ENCODE measurements at places on chromosomes 1 and 21.
A peak's percentile ranks its signal among the peaks of the same experiment; 100 is the strongest.

GRCh38 chr1:196098000-196098399, 510.2 kb downstream of the KCNT2 start:
- no peak for DNase-seq

DNA sequence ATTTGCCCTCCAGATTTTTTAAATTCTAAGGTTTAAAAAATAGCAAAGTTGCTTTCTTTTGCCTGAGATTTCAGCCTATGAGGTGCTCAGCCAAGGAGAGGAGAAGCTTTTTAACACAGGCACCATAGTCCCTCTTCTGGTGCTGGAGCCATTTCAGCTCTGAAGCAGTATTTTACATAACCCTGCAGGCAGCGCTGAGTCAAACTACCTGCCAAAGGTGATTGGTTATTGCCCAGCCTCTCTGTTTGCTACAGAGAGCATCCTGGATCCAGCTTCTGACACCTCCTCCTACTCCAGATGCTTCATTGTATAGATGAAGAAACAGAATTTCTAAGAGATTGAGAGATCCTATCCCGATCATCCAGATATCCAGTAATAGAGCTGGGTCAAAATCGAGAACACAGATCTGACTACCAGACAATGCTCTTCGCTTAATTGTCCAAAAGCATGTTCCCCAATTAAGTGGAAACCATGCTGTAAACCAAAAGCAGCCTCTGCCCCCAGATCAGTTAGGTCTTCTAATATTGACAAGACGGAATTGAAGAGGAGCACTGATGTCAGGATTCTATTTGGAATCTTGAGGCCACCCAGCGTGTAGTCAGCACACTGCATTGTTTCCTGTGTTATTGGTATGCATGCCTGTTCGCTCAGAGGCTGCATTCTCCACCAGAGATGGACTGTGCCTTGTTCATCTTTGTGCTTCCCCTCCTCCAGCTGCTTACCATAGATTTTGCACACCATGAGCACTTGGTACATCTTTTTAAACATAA, 22.1 kb downstream of the RGS8 start:
- no peak for DNase-seq

- peak; percentile 42 for DNase-seq
Measured at GRCh38 chr1:226635456-226635941, 86.9 kb downstream of the STUM start.

- DNase-seq: no peak
Measured at GRCh38 chr1:221239792-221240191, 360.5 kb downstream of the HLX start.

DNA sequence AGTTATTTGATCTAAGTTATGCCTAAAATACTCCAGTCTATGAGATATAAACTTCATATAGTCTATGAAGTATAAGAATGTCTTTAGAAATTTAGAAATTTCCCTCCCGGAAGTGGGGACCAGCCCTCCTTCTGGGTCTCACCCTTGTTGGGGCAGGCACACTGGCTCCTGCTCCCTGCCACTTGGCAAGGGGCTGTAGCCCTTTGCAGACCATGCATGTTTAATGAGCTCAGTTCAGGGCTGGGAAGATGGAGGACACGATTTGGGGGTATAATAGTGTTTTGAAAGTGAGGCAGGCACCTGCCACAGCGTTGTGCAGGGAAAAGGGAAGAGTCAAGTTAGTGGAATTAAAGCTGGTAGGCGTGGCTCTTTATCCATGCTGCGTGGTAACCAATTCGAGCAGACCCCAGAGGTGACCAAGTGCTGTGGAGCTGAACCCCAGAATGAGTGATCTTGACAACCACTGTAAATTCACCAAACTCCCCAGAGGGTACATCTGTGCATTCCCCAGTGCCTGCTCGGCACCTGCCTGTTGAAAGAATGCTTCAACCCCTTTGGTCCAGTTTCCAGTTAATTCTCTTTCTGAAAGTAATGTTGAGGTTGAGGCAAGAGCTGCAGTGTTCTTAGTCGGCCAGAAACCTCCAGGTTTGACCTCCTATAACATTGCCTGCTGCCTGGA, 79.6 kb downstream of the DOP1B start:
- no peak for DNase-seq

DNA sequence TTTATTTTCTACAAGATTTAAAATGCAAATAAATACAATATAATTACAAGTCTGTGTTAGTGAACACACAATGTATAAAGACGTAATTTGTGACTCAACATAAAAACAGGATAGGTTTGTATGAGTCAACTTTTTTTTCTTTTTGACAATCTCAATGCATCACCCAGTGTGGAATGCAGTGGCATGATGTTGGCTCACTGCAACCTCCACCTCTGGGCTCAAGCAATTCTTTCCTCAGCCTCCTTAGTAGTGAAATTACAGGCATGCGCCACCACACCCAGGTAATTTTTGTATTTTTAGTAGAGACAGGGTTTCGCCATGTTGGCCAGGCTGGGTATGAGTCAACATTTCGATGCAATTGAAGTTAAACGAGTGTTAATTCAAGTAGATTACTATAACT, 5.9 kb upstream of the SPRR2E start:
- DNase-seq: no peak

DNA sequence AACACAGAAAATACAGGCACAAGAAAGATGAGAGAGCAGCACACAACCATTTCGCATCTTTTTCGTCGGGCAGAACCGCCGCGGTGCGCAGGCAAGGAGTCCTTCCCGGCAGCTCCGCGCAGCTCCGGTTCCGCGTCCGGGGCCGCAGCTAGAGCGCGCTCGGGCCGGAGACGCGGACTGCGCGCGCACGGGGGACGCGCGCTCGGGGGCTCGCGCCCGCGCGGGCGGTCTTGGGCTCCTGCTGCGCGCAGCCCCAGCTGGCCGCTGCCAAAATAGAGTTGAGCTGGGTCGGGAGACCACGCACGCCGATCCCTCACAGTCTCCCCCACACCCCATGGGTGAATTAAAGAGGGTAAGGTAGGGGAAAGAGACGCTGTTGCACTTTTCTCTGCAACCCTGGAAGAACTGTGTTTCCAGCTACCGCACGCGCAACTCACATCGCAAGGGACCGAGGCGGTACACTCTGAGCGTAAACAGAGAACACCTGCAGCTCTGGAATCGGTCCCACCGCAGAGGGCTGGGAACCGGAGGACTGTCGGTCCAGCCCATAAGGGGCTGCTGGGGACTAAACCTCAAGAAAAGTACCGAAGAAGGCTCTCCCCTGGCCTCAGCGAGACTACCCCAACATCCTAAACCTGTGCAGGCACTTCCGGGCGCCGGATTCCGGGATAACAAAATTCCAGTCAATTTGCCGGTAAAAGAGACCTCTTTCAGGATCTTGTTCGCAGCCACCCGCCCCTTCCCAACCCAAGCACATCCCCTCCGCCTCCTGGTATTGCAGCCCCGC, 1.7 kb downstream of the NR5A2 start:
- no peak for DNase-seq

- no peak for DNase-seq
Measured at GRCh38 chr1:97820470-97821188, 100.2 kb downstream of the DPYD start.

DNA sequence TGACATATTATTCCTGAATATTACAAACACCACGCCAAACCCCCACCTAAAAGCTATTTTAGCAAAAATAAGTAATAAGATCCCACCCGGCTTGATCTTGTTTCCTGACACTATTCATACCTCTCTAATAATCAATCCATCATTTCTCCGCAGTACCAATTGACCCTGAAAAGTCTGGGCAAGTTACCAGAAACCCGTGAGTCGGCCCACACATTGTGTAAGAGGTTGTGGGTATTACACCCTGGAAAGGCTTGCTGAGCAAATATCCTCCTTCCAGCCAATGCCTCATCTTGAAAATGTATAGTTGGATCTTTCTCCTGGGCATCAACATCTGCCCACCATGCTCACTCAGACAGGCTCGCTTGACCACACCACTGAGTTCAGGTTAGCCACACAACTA, 451.0 kb downstream of the TTLL7 start:
- no peak for DNase-seq

DNA sequence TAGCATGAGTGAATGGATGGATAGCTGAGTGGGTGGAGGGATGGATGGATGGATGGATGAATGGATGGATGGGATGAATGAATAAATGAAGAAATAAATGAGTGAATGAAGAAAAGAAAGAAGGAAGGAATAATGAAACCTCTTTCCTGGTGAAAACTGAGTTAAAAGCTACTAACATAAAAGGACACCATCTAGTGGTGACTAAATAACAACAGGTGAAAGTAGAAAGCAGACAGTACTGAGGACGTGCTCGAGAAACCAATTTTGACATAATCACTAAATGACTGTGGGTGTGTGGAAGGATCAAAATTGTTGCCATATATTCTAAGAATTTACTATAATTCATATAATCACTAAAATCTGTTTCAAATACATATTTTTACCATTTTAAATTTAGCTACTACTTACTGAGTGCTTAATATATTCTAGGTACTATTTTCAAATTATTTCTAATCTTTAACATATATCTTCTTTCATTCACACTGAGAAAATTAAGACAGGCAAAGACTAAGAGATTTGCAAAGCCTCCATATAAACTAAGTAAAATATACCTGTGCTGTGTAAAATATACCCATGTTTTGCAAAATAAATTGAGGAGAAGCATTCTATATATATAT, 522.9 kb downstream of the LRRIQ3 start:
- DNase-seq: no peak
